ENCODE measurements at places on chromosomes 5 and 9.

DNA sequence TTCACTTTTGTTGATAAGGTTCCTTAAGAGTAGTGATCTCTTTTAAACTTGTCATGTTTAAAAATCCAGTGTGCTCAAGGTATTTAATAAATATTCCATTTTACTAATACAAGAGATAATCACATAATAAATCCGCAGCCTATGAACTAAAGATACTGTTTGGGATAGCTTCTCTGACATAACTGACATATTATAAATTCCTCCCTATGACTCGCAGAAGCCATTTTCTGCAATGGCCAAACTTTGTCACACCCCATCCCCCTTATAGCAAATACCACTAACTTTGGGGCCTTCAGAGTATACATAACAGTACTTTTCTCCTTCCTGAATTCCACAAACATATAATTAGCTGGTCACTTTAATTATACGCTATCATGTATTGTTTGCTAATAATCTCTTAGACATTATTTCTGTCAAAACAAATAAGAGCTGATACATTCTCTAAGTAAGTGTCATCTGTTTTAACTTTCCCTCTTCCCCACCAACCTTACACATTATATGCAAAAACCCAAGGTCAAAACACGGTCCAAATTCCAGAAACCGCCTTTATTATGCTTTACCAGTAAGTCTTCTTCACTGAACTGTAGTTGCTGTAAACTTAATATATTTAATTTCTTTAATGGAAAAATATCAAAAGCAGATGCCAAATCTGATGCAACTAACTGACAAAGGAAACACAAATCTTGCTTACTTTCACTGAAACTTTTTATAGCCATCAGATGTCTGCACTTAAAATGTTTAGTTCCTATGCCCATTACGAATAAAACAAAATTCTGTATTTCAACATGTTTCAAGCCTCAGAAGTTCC is 971 bp downstream of the TMEM267 start:
- DNase-seq: no peak

DNA sequence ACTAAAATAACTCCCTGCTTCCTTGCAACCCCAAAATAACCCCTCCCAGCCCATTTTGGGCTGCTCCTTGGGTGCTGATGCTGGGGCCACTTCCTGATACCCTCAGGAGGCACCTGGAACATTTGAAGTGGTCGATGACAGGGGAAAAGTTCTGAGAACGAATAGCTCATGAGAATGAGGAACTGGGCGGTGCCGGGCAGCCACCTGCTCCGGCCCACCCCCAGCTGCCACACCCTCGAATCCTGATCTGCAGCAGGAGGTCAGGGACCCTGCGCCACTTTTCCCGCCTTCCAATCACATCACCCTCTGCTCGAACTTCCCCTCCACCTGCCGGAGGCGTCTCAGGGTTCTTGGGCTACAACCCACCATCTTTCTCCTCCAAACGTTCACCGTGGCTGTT is 19.7 kb downstream of the HRH2 start:
- no peak for DNase-seq

GRCh38 chr9:113913426-113914195 is 37.5 kb downstream of the ZNF618 start:
- no peak for DNase-seq

- no peak for DNase-seq
Measured at GRCh38 chr9:2343756-2344155, 277.8 kb upstream of the VLDLR start.

DNA sequence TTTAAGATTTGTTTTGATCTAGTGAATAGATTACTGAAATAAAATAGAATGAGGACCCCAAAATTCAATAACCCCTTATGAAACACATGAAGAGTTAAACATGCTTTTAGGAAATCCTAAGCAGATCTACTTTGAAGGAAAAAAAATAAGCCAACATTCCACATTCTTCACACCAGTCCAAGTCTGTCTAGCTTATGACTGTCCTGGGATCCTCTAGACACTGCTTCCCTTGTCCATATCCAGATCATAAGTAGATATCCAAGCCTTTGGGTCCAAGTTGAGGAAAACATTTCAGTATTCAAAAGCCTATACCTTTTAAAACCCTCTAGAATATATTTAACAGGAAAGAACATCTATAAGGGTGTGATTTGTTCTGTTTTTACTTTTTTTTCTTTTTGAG is 58.8 kb upstream of the MINAR2 start:
- DNase-seq: no peak

DNA sequence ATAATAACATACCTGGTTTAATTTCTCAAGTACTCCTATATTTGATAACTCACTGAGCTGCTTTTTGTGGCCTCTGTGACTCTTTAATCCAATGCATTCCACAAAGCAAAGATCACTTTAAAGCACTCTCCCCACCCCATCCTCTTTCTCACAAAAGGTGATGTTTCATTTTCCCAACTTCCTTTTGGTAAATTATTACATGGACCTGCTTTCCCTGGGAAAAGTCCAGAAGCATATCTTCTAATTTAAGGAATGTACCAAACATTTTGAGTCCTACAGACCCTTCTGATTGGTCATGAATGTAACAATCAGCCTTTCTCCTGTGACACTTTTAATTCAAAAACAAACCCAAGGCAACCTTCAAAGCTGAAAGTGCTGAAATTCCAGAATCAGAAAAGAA is 71.1 kb downstream of the MLLT3 start:
- DNase-seq: no peak

DNA sequence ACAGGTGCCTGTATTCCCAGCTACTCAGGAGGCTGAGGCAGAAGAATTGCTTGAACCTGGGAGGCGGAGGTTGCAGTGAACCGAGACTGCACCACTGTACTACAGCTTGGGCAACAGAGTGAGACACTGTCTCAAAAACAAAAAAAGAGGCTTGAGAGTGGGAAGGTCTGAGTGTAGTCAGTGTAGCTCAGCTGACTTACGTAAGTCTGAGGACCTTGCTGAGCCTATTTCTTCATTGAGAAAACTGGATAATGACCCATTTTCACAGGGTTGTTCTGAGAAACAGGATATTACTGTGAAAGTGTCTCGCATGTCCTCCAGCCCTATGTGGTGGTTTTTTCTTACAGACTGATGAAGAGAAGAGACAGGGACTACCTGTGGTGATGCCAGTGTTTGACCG is 66.7 kb downstream of the WDR41 start:
- no peak for DNase-seq

GRCh38 chr5:30392897-30393296 is 800.6 kb upstream of the CDH6 start:
- no peak for DNase-seq

DNA sequence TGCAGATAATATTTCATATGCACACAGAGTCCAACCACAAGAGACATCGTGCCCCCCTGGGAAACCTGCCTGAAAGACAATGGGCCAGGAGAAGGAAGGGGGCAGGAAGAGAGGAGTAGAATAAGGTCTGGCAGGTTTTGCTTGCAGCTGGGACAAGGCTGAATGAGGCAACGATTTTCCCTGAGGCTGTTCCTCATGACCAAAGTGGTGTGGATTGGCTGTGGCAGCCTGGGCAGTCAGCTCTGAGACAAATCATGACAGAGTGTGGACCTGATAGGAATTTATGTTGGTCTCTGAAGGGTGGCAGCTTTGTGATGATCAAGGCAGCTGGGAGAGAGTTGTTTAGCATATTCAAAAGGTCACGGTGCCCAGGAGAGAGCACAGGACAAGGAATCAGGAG is 119.3 kb downstream of the NMUR2 start:
- DNase-seq: peak; percentile 66

GRCh38 chr5:6384856-6385255 is 6.5 kb upstream of the MED10 start:
- no peak for DNase-seq

GRCh38 chr9:104604801-104605200 is 626 bp downstream of the OR13C2 start:
- no peak for DNase-seq

DNA sequence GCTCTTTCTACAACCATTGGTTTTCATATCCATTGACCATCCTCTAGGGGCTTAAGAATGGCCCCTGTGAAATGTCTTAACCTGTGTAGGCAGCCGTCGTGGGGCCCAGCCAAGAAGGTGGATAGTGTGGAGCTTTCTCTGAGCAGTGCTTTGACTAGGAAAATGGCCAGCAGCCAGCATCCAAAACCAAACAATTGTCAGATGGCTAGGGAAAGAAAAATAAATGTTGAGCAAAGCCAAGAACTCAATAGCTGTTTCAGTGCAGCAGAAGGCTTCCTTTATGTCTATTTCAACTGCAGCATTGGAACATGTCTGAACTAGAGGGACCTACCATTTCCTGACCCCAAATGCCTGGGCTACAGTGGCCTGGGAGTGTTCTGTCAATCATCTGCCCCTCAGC is 374.9 kb downstream of the TLE4 start:
- DNase-seq: no peak

DNA sequence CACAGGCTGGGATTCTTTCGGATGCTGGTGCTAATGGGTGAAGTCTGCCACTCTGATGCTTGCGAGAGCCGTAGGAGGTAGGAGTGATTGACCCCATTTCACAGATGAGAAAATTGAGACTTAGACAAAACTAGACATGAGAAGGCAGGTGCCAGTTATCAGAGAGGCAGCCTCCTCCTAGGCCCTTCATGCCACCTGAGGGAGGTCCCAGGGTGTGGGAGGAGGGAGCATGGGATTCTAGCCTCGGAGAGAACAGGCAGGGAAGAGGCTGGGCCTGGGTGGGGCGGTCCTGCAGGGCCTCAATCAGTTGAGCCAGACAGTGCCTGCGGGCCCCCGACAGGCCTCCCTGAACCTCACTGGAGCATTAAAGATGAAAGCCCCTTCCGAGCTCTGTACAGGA is 112.4 kb downstream of the COL23A1 start:
- no peak for DNase-seq

GRCh38 chr5:63097286-63097685 is 518.7 kb downstream of the LRRC70 start:
- DNase-seq: no peak

DNA sequence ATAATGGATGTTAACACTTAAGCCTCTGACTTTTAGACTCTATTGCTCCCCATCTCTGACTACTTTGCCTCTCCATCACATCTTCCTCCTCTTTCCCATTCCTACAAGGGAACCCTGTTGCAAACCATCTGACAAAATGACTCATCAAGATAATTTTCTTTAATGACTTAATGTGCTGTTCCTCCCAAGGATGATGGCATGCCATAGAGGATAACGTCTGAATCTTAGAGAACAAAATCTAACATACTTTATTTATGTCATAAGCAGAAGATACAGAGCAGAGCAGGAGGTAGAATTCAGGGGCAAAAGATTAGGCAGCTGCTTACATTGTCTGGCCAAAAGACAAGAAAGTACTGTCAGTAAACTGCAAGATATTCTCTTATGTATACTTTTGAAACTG is 76.8 kb downstream of the FGF10 start:
- DNase-seq: no peak

- DNase-seq: no peak
Measured at GRCh38 chr5:135171336-135171735, 137.3 kb upstream of the PITX1 start.

DNA sequence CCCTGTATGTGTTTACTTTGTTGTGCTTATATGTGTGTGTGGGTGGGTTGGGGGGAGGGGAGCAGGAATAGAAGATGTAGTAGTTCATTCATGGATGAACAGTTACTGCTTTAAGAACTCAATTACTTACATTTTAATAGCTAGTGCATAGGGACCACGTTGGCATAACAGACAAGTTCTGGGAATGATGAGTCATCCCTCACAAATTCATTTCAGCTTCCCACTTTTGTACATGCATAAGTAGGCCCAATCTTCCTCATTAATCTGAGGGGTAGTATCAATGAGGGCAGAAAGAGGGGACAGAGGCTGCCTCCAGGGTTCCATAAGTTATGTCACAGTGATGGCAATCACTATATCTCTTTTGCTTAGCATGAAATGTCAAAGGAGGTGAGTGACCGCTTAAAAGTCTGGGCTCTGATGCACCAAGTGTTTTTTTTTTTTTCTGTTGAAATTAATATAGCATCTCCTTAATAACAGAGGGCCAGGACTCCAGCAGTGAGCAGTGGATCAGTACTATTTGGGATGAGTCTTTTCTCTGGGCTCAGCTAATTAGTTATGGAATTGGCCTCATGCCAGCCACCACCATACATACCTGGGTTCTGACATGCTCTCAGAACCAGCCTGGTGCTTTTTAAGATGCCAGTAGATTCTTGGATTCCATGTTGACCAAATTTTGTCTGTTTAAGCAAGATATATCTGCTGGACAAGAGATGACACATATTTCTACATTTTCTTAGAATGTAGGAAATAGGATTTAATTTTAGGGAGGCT is 37.1 kb downstream of the PRDM6 start:
- no peak for DNase-seq

DNA sequence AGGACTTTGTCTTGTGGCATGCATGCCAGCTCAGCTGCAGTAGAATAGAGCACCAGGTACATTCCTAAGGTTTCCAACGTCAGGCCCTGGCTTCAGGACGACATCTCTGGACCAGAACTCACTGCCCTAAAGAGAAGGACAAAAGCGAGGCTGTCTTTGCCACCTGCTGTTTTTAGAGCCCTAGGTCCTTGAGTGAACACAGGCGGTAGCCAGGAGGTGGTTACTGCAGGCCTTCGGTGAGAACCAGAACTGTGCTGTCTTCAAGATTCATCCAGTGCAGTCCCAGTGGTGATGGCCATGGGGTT is 288.9 kb upstream of the CDH18 start:
- DNase-seq: peak; percentile 35

DNA sequence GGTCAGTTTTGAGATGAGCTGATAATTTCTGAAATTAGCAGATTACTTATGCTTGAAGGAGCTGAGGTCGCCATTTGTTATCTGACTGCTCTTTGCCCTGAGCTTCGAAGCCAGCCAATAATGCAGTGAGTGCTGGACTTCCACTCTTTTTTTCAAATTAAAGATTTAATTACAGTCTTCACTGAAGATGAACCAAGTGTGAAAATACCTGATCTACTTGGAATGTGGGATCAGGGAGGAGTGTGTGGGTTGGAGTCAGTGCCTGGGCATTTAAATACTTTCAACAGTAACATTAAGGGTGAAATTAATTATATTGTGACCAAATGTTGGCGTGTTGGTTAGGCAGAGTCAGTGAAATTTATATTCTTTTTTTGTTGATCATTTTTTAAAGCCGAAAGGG is 23.9 kb upstream of the DMRT3 start:
- DNase-seq: no peak

GRCh38 chr5:54803471-54804011 is 181.9 kb downstream of the ESM1 start:
- no peak for DNase-seq

- no peak for DNase-seq
Measured at GRCh38 chr9:125794708-125795107, 47.5 kb downstream of the PBX3 start.

Data from ELF-1 (cell line).